ENCODE measurements at places on chromosomes 2 and 18. TPM values are rescaled to one million over a fixed set of nuclear protein-coding genes. Genes with fewer than 3 reads are reported as not detected.
A peak's percentile ranks its signal among the peaks of the same experiment; 100 is the strongest.

The CFAP65 gene
- 1.2 TPM for total RNA-seq

GRCh38 chr18:68533641-68534040 is 181.3 kb downstream of the TMX3 start:
- H3K4me1 ChIP-seq: no peaks in the 10 kb centered on the region
- no peak overlapping the region for H3K4me3 ChIP-seq

- H3K4me3 ChIP-seq: no peak overlapping the region
- no peak overlapping the region for H3K27ac ChIP-seq
- DNase-seq: no peak
- H3K36me3 ChIP-seq: no peaks in the 10 kb centered on the region
- H3K27me3 ChIP-seq: no peaks in the 10 kb centered on the region
Measured at GRCh38 chr2:217539126-217539525, 463.7 kb downstream of the TNS1 start.

- no peak overlapping the region for H3K4me3 ChIP-seq
- no peaks in the 10 kb centered on the region for H3K36me3 ChIP-seq
- no peak overlapping the region for H3K27ac ChIP-seq
- no peaks in the 10 kb centered on the region for H3K4me1 ChIP-seq
- DNase-seq: no peak
Measured at GRCh38 chr2:95271381-95271971, 2.8 kb upstream of the PROM2 start.

The DTNB gene
- 13.9 TPM for total RNA-seq

The OTX1 gene
- total RNA-seq: not detected

DNA sequence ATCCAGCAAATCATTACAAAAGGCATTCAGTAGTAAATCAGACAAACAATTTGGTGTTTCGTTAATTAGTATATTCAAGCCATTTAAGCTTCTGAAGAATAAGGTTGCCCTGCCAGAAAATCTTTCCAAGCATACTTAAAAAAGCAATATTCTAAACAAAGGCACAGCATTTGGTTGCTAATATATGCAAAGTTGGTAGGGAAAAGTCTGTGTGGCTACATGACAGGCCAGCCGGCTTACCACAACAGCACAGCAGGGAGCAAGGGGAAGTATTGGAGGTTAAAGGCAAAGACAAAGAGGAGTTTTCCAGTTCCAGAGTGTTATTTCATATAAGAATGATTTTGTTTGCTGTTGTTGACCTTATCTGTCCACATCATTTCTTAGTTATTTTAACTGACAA is 282.3 kb downstream of the MBD5 start:
- H3K4me3 ChIP-seq: no peak overlapping the region
- no peak overlapping the region for H3K27ac ChIP-seq
- no peak for DNase-seq
- H3K27me3 ChIP-seq: no peaks in the 10 kb centered on the region
- H3K36me3 ChIP-seq: no peaks in the 10 kb centered on the region

- H3K36me3 ChIP-seq: no peaks in the 10 kb centered on the region
- H3K27me3 ChIP-seq: no peaks in the 10 kb centered on the region
- no peak overlapping the region for H3K4me3 ChIP-seq
- H3K4me1 ChIP-seq: no peaks in the 10 kb centered on the region
- no peak overlapping the region for H3K27ac ChIP-seq
Measured at GRCh38 chr2:234643407-234643806, 146.5 kb upstream of the ARL4C start.

GRCh38 chr2:85886590-85886989 is 2.2 kb downstream of the ST3GAL5 start:
- no peaks in the 10 kb centered on the region for H3K27me3 ChIP-seq
- peak overlapping the region; percentile 89 for H3K4me3 ChIP-seq
- peak overlapping the region; percentile 96 for H3K27ac ChIP-seq
- peaks cover 4% of the 10 kb centered on the region for H3K4me1 ChIP-seq
- peak; percentile 84 for DNase-seq
- H3K36me3 ChIP-seq: no peaks in the 10 kb centered on the region

DNA sequence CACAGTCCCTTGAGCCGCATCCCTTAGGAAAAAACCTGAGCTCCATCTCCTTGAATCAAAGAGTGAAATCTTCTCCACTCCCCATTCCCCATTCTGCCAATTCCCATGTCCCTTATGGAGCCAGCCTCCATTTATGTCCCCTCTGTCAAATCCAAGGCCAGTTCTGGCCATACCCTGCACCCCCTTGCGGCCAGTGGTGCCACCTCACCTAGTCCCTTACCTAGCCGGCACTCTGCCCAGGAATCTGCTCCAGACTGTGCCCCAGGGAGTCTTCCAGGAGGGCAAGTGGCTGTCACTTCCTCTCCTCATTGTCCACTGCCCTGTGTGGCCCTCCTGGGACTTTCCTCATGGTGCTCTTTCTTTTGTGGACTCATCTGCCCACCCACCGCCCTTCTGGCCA is 195.4 kb upstream of the RMP24 start:
- no peak overlapping the region for H3K4me3 ChIP-seq
- no peak for DNase-seq
- no peaks in the 10 kb centered on the region for H3K4me1 ChIP-seq
- no peaks in the 10 kb centered on the region for H3K27me3 ChIP-seq

GRCh38 chr18:68662754-68663153 is 52.2 kb downstream of the TMX3 start:
- H3K4me3 ChIP-seq: no peak overlapping the region
- no peaks in the 10 kb centered on the region for H3K36me3 ChIP-seq
- H3K27ac ChIP-seq: no peak overlapping the region
- H3K27me3 ChIP-seq: no peaks in the 10 kb centered on the region

DNA sequence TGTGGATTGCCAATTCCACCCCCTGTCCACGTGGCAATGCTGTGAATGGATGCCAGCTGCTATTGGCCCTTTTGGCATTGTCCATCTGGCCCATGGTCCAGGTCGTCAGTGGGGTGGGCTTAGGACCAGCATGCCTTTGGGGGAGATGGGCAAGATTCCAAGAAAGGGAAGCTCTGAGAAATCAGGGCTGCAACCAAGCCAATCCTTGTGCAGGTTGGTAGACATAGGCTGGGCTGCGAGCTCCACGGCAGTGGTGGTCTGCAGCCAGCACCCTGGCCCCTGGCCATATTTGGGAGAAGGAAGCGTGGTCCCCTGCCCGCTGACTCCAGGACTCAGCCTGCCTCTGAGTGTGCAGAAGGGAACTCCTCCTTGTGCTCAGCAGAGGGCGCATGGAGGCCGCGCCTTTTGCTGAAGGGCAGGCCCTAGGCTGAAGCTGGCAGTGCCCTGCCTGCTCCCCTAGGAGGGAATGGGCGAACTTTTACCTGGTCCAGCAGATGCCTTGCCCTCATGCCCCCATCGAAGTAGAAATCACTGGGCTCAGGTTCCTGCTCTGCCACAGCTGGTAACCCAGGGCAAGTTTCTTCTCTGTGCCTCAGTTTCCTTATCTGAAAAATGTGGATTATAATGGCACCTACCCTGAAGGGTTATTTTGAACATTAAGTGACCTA is 5.4 kb downstream of the SPR start:
- no peak for DNase-seq
- no peak overlapping the region for H3K27ac ChIP-seq
- H3K4me1 ChIP-seq: no peaks in the 10 kb centered on the region
- H3K27me3 ChIP-seq: no peaks in the 10 kb centered on the region
- no peaks in the 10 kb centered on the region for H3K36me3 ChIP-seq
- H3K4me3 ChIP-seq: no peak overlapping the region

GRCh38 chr2:174697255-174697654 is 67.0 kb downstream of the CHRNA1 start:
- H3K27ac ChIP-seq: no peak overlapping the region
- H3K4me3 ChIP-seq: no peak overlapping the region
- H3K27me3 ChIP-seq: no peaks in the 10 kb centered on the region
- peak; percentile 28 for DNase-seq

The TBR1 gene
- total RNA-seq: not detected

DNA sequence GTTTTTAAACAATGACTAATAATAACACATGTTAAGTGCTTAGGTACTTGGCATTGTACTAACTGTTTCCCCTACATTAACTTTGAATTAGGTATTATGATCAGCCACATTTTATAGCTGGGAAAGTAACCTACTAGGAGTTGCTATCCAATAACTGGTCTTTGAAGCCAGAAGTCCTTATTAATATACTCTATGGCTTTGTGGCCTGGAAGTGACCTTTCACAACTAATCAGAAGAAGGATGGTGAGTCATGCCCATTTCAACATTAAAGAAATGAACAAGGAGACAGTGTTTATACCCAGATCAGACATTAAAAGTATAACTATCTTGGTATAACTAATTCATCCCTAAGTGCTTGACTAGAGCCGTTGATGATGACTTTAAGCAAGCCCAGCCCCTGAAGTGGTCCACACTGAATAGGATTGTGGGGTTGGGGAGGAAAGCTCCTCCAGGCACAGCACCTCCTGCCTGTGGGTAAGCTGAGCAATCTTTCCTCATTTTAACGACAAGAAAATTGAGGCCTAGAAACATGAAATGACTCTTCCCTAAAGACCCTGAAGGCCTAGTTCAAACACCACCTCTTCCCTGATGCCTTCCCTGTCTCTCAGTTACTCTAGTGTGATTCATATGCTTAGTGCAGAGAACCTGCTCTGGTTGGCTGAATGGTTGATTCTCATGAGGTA is 71.6 kb upstream of the RFX8 start:
- H3K27me3 ChIP-seq: no peaks in the 10 kb centered on the region
- no peaks in the 10 kb centered on the region for H3K4me1 ChIP-seq
- H3K27ac ChIP-seq: no peak overlapping the region
- H3K36me3 ChIP-seq: no peaks in the 10 kb centered on the region
- H3K4me3 ChIP-seq: no peak overlapping the region

DNA sequence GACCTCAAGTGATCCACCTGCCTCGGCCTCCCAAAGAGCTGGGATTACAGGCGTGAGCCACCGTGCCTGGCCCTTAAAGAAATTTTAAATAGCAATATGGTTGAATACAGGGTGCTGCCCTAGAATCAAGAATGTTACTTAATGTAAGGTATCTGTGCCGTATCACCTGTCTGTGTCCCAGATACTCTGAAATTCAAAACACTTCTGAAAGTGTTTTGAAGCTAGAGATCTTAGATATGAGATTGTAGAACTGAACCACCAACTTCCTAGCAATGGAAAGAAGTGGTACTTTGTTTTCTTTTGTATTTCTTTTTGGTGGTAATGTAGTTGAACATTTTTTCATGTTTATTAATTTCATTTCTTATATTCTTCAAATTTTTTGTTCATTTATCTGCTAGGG is 13.0 kb downstream of the PTPN4 start:
- DNase-seq: no peak
- no peak overlapping the region for H3K4me3 ChIP-seq
- H3K4me1 ChIP-seq: no peaks in the 10 kb centered on the region

The POTEC gene
- not detected for total RNA-seq

DNA sequence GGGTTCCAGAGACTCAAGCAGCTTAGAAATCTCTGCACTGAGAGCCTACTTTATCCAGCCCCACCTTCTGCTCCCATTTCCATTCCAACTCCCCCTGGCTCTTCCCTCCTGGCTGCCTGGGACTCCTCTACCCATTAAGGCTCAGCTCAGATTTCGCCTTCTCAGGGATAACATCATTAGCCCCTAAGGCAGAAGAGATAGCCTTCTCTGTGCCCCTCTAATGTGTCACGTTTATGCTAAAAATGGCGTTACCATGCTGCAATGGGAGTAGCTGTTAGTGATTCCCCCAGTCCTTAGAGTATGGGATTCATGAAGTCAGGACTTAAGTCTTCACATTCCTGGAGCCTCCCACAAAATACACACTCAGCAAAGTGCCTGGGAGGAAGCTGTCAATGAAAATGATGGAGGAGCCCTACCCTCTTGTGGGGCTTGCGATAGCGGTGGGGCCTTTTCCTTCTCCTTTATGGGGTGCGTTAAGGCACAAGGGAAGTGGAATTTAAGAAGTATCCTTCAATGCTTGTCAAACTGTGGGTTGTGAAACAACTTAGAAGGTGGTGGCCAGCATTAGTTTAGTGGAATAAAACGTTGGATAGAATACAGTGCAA is 144.7 kb upstream of the COPS8 start:
- no peak overlapping the region for H3K27ac ChIP-seq
- H3K36me3 ChIP-seq: no peaks in the 10 kb centered on the region
- H3K4me1 ChIP-seq: no peaks in the 10 kb centered on the region
- no peak for DNase-seq
- no peaks in the 10 kb centered on the region for H3K27me3 ChIP-seq

The ACTG2 gene
- total RNA-seq: 309 TPM

The ZNF521 gene
- 47.4 TPM for total RNA-seq

- no peak for DNase-seq
- H3K27me3 ChIP-seq: no peaks in the 10 kb centered on the region
- no peak overlapping the region for H3K4me3 ChIP-seq
- H3K27ac ChIP-seq: no peak overlapping the region
- no peaks in the 10 kb centered on the region for H3K36me3 ChIP-seq
Measured at GRCh38 chr2:232839411-232840079, 30.5 kb upstream of the SNORC start.

DNA sequence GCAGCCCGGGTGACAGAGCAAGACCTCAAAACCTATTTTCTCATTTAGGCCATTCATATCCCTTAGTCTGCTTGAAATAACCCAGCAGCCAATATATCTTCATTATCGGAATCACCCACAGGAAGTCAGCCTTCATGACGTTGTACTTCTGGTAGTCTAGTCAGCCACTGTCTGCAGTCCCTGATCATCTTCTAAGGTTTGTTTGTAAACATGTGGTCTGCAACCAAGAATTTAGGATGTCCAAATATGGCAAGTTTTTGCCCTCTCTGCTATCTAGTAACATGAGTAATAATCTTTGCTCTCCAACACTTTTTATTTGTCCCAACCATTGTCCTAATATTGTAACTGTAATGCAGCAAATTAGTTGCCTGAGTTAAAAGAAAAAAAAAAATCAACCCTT is 92.5 kb downstream of the PRPF40A start:
- no peaks in the 10 kb centered on the region for H3K4me1 ChIP-seq
- no peaks in the 10 kb centered on the region for H3K27me3 ChIP-seq
- DNase-seq: no peak
- H3K36me3 ChIP-seq: no peaks in the 10 kb centered on the region
- H3K27ac ChIP-seq: no peak overlapping the region

The BOLL gene
- not detected for total RNA-seq

DNA sequence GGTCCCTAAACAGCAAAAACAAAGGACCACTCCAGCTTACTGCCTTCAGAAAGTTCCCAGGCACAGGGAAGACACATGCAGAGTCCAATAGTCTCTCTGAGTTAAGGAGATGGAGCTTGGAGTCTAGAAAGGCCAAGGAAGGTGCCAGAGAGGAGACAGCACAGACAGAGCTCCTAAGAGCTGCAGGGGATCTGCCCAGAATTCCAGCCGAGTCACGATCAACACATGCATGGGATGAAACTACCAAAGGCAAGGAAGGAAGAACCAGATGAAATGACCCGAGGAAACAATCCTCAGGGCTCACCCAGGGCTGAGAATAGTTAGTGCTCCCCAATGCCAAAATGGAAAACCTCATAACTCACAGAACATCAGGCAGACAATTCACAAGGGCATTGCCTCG is 15.4 kb downstream of the METTL4 start:
- no peak for DNase-seq
- H3K4me1 ChIP-seq: no peaks in the 10 kb centered on the region
- no peaks in the 10 kb centered on the region for H3K36me3 ChIP-seq
- H3K27me3 ChIP-seq: no peaks in the 10 kb centered on the region

The LOXL3 gene
- total RNA-seq: 13.9 TPM

- no peaks in the 10 kb centered on the region for H3K27me3 ChIP-seq
- DNase-seq: no peak
- no peak overlapping the region for H3K4me3 ChIP-seq
Measured at GRCh38 chr18:42024131-42024530, 69.1 kb downstream of the PIK3C3 start.

- peak overlapping the region; percentile 69 for H3K27ac ChIP-seq
- no peaks in the 10 kb centered on the region for H3K27me3 ChIP-seq
- no peak overlapping the region for H3K4me3 ChIP-seq
- no peak for DNase-seq
Measured at GRCh38 chr2:9538000-9538507, 17.6 kb downstream of the ADAM17 start.

The RAD51AP2 gene
- not detected for total RNA-seq

All from uterus (tissue), 4 donors.